AG09309 (cell line): ENCODE measurements at places on chromosomes 16 and 17.

DNA sequence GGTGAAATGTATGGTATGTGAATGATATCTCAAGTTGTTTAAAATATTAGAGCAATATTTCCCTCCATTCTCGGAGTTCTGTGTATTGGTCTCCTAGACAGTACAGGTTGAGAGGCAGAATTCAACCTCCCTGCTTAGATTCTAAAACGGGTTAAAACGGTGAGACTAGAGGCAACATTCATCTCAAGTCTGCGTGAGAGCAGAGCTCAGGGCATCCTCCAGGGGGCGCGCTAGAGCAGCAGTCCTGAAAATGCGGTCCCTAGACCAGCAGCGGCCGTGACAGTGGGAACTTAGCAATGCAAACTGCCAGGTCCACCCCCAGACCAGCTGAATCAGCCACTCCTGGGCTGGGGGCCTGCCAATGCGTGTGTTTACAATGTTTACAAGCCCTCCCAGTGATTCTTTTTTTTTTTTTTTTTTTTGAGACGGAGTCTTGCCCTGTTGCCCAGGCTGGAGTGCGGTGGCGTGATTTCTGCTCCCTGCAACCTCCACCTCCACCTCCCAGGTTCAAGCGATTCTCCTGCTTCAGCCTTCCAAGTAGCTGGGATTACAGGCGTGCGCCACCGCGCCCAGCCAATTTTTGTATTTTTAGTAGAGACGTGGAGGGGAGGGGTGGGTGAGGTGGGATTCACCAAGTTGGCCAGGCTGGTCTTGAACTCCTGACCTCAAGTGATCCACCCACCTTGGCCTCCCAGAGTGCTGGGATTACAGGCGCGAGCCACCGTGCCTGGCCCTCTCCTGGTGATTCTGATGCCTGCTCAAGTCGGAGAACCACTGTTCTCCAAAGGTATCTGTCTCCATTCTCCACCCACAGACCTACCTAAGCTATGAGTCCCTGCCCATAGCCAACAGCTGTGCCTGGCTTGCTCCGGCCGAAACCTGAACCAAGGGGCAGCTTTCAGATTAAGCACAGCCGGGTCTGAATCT lies 24.2 kb downstream of the KLHL36 start:
- peak; percentile 8 for DNase-seq

GRCh38 chr16:21600031-21600773 lies 825 bp downstream of the METTL9 start:
- no peak for DNase-seq

GRCh38 chr17:630801-631200 lies 83.8 kb downstream of the VPS53 start:
- no peak for DNase-seq

- DNase-seq, result no peak
Observed at GRCh38 chr16:11429823-11430222, 84.6 kb downstream of the RMI2 start.

GRCh38 chr17:8072729-8073461 lies 14.6 kb downstream of the ALOX12B start:
- no peak for DNase-seq

DNA sequence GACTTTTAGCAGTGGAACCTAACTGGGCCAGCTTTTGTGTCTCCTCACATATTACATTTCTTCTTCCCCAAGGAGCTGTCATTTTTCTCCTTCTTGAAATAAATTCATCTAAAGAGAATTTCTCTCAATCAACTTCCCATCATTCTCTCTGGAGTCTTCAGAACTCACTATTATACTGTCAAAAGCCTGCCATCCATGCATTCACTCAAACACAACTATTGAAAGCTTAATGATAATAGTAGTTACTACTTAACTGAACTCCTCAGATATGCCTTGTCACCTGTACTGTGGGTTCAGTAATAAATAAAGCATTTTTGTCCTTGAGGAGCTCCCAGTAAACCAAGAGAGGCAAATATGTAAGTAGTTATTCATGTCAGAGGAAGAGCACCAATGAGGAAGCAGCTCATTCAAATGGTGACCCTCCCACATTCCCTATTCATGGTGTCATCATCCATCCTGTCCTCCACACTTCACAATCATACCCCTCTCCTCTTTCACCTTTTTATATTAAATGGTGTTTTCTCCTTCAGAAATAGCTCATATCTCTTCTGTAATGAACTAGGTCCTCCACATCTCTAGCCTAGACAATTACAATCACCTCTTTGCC lies 162.6 kb downstream of the CA10 start:
- no peak for DNase-seq

GRCh38 chr17:6556121-6557039 lies at the start of gene PITPNM3:
PITPNM3 (minus strand) TSS chr17:6556555; CDS start chr17:6556406, 149 bp downstream.
- no peak for DNase-seq

- no peak for DNase-seq
Observed at GRCh38 chr16:62254847-62255246, 218.6 kb upstream of the CDH8 start.

DNA sequence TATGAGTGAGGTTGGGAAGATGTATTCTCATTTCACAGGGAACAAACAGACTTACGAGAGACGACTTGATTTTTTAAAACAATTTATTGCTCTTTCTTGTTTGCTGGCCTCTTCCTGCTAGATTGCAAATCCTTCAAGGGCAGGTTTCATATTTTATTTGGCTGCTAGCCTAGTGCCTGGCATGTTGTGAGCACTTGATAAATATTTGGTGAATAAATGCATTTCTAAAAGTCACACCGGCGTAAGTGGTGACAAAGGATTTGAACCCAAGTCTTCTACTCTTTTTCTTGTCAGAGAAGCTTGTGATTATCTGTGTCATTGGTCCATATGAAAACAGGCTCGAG lies 1.4 kb downstream of the WWP2 start:
- DNase-seq, result no peak

- no peak for DNase-seq
Observed at GRCh38 chr17:47925678-47925988, 15.7 kb upstream of the PNPO start.

GRCh38 chr16:25036561-25036960 lies 21.4 kb upstream of the ARHGAP17 start:
- no peak for DNase-seq

DNA sequence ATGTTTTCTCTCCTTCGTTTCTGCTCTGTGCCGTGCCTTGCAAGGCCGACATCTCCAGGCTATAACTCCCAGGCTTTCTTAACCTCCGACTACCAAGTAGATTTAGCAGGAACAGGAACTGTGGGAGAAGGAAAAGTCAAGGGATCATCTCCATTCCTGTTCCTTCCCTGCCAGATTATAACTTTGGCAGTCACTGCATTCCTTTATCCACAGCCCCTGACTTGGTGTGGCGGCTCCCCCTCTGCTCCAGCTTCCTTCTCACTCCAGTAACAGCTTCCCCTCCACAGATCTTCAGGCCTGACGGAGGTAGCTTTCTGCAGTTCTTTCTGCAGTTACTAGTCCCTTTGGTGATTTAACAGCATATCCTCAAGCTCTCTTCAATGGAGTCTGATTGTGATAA lies 234.6 kb upstream of the MON1B start:
- DNase-seq, result no peak

- DNase-seq, result no peak
Observed at GRCh38 chr16:1102333-1102700, 6.3 kb upstream of the C1QTNF8 start.

- DNase-seq, result no peak
Observed at GRCh38 chr17:16232391-16232790, 15.4 kb downstream of the PIGL start.

DNA sequence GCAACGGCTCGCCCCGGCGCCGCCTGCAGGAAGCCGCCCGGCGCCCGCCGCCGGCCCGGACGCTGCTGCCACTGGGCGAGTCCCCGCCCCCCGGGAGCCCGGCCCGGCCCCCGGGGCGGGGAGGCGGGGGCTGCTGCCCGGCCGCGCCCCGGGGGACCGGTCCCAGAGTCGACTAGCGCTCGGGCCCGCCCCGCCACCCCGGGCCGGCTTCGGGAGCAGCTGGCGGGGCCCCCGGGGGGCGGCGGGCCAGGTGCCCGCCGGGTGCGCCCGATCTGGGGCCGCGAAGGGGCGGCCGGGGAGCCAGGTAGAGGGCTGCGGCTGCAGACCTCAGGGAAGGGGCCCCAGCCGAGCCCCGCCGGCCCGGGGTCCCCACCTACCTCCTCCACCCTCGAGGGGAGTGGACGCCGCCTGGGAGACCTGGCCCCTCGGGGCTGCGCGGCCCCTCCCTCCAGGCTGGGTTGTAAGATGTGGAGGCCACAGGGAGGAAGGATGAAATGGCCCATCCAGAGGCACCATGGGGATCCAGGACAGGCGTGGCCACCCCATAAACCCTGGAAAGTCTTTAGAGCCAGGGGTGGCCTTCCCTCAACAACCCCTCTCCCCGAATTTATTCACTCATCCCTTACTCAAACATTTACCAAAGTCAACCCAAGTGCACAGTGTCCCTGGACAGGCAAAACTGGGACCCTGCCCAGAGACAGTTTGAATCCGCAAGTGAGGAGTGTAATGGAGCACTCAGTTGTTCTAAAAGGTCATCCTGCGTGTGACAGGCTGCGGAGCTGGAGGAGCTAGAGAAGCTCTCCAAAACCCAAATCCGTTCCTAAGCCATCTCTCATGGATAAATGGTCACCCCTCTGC lies at the start of gene CDYL2:
CDYL2 (minus strand) TSS at position 73 of the 858 bp plus-strand sequence. CDS start 425 bp downstream, outside the sequence.
- DNase-seq, result no peak

DNA sequence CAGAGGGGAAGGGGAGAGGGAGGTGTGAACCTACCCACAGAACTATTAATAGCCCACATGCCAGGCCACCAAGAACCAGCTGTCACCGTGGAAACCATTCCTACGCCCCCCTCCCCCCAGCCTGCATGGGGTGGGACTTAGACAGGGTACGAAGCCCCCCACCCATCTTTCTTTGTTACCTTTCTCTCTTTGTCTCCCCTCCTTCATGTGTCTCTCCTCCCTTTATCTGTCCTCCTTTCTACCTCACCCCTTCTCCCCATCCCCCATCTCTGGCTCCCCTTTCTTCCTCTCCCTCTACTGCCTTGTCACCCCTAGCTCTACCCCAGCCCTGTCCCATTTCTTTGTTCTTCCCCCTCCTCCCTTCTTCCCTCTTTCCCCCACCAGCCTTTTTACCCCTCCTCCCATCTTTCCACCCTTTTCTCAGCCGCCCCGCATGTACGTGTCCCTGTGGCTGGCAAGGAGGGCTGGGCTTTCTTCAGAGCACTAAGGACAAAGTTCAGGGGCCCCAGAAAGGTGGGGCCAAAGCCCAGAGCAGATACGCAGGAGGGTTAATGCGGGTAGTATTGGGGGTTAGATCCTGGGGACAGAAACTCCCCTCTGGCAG lies 8.0 kb downstream of the THRA start:
- no peak for DNase-seq

DNA sequence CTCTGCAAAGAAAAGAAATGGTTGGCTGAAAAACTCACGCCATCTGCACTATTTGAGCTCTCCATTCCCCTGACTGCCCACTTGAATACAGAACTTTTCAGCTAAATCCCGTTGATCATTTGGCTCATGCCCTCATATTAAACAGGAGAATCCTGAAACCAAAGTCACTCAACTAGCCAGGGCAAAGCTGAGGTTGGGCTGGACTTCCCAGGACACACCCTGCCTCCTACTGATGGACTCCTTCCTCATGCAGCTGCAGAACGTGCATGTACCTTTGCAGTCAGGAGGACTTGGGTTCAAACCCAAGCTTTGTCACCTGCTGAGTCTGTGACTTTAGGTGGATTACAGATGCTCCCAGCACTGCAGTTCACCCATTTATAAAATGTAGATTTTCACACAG lies 7.7 kb downstream of the ASIC2 start:
- no peak for DNase-seq

DNA sequence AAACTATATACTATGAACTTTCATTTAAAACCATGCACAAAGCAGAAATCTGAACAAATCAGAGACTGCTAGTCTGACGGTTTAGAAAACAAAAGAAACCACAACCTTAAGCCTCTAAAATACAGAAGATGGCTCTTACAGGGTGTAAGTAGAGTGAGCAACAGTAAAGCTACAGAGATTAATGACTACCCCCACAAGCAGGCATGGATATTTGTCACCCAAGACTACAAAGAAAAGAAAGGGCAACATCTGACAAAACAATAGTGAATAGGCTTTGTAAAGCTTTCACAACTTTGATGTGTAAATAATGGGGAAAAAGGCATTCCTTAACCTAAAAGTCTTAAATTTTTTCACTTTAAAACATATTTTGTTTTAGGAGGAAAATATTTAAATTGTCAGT lies 75.0 kb downstream of the SPAG9 start:
- no peak for DNase-seq

GRCh38 chr16:67301080-67301782 lies 21.9 kb downstream of the PLEKHG4 start:
- DNase-seq, result no peak

GRCh38 chr17:46154151-46154816 lies 38.9 kb downstream of the KANSL1 start:
- DNase-seq, result no peak

DNA sequence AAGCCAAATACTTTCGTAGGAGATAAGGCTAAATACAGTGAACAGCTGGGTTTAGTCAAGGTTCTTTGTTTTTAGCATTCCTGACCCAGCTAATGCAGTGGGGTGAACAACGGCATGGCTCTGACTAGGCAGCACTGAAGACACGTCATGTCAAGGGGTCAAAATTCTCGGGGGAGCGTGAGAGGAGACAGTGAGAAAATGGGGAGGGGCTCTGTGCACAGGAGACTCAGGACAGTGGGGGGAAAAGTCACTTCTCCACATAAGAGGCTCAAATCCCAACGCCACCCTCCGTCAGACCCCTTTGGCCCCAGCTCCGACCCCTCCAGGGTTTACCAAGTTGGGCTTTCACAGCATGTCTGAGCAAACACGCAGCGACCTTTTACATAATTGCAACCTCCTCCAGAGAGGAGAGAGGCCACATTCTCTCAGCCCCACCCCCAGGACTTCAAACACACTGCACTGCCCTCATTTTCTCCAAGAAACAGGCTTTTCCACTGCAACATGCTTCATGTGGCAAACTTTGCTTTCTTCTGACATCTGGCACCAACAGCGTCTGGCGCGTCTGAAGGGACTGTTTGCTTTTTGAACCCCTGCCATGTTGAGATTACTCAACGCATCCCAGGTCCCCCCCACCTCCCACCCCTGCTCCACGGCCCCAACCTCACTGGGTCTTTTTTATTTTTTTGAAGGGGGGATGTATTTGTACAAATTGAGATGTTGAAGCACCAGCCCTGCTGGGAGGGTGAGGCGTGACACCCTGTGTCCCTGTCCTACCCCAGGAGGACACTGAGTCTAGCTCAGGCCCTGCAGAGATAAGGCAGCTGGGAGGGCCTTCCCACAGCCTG lies 30.0 kb downstream of the AXIN2 start:
- no peak for DNase-seq

DNA sequence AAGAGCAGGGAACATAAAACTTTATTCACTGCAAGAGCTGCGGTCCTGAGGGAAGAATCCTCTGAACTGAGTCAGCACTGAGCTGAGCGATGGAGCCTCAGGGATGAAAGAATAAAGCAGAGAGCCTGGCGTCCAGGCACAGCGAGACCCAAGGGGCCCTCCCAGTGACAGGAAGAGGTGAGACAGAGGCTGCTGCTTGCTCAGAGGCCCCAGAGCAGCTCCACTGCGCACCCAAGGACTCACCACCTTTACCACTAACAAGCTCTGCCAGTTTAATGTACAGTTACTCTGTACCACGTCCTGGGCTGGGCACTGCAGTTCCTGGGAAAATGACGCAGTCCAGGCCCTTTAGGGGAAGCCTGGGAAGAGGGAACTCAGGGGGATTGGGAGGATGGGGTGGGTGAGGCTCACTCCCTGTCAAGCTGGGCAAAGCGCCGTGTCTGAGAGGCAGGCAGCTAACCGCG lies 5.6 kb downstream of the GFAP start:
- DNase-seq, result peak; percentile 33
